ENCODE measurements at places on chromosomes 1 and 21.

DNA sequence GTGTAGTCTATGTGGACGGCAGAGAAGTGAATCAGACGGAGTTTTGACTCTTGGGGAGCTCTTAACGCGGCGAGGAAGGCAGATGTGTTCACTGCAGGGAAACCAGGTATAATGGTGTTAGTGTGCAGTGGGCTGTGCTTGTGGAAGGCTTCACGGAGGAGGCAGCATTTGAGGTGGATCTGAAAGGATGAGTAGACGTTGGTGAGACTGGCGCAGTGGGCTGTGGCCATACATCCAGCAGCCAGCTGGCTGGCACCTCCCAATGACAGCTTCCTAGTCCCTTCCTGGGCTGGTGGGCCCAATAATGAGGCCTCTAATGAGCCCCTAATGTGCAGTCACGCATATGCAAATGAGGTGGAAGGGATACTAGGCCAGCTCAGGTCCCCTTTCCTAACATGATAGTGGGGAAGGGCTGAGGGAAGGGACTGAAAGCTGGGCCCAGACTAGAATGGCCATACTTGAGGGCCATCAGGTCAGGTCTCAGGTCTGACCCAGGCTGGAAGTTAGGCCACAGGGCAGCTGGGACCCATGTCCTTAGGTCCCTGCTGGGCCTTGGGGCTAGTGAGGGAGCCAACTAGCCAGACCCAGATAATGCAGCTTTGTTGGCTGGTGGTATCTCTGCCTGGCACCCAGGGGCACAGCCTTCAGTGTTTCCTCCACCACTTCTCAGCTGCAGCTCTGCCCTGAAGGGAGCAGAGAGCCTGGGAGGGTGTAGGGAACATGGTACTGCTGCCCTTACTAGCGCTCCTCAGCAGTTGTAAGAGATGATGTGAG lies 3.8 kb downstream of the MAP7D1 start:
- DNase-seq = no peak

DNA sequence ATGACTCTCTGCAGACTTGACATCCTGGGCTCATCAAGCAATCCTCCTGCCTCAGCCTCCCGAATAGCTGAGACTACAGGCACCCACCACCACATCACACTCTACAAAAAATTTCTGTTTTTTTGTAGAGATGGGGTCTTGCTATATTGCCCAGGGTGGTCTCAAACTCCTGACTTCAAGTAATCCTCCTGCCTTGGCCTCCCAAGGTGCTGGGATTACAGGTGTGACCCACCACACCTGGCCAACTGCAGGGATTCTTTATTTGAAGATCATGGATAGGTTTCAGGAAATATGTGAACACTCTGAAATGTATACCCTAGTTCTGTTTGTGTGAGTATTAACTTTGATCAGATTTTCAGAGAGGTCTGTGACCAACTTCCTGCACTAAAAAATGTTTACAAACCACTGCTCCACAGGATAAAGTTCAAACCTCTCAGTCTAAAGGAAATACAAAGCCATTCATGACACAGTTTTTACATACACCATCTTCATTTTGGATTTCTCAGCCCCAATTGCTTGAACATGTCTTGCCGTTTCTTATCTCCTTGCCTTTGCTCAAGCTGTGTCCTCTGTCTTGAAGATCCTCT lies 252.3 kb upstream of the FGGY start:
- DNase-seq = no peak

GRCh38 chr21:36103434-36103833 lies 31.4 kb upstream of the CBR3 start:
- DNase-seq = no peak

GRCh38 chr1:113531321-113531720 lies 141.0 kb downstream of the MAGI3 start:
- DNase-seq = no peak

DNA sequence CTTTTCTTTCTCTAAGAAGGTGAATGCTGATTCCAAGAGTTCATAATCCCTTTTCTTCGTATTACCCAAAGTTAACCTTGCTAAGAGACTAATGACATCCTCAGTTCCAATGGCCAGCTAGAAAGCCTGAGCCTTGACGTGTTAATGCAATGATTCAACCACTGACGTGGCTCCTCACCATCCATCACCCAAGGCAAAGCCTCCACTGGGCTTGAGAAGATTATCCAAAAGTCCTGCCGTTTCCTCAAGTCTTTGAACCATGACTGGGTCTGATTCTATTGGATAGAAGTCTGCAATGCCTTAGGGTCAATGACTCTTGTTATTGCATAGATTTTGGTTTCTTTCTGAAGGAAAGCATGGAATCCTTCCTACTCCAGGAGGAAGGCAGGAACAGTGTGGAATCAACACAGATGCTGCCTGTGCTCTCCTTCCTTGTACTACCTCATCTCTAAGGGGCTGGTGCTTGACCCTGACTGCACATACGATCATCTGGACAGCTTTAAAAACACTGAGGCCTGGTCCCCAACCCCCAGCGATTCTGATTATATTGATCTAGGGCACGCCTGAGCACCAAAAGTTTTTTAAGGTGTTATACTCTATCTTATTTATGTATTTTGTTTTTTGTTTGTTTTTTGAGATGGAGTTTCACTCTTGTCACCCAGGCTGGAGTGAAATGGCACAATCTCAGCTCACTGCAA lies 69.3 kb upstream of the ANGPTL1 start:
- no peak for DNase-seq

DNA sequence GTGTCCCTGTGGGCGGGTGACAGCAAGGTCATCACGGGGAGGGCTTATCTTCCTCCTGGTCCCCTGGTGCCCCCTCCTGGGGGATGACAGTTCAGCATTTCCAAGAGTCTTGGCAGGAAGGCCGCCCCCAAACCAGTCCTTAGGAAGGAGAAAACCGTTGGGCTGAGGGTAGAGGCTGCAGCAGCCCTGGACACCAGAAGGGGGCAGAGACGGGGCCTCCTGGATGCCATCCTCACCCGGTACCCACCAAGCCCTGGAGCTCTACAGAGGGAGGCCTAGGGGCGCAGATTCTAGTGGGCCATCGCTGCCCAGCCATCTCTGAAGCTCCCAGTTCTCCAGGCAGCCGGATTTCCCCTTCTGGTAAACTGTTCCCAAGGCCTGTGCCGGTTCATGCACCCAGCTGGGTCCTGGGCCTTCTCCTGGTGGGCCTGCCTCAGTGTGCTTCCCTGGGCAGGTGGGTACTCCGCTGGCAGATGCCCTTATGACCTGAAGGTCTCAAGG lies 14.8 kb upstream of the ZNF669 start:
- no peak for DNase-seq

DNA sequence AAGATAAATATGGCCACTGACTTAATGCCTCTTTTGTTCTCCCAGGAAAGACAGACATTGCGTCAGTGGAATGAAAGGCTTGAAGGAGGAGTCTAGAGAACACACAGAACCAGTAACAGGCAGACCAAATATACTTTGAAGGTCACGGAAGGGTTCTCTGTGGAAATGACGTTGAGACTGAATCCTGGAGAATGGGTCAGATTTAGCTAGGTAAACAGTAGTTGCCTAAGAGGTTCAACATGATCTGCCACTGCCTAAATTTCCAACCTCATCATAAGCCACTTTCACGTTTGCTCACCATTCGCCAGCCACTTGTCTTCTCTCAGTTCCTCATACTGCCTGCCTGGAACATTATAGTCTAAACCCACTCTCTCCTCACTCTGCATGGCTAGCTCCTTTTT lies 20.5 kb downstream of the PLA2G4A start:
- no peak for DNase-seq

GRCh38 chr1:172745014-172745413 lies 86.1 kb downstream of the FASLG start:
- DNase-seq = peak; percentile 44

- DNase-seq = no peak
Measured at GRCh38 chr1:11078631-11079030, 18.8 kb upstream of the SRM start.

DNA sequence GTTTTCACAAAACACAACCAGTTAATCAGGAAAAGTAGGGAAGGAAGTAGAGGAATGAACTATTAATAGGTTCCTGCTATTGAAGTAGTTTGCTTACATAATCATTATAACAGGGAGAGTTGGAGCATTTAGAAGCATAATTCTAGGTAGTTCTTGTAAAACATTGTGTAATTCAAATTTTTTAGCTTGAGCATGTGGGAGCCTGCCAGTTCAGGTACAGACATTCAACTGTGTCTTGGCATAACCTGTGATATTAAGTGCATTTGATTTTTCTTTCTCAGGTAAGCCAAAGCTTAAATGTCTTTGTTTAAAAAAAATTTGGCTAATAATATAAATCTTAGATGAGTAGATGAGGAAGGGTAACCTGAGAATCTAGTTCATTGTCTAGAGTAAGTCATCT lies 3.4 kb downstream of the YTHDF2 start:
- DNase-seq = no peak
